ENCODE measurements at places on chromosomes 4 and X. TPM values are rescaled to one million over a fixed set of nuclear protein-coding genes. Genes with fewer than 3 reads are reported as not detected.

DNA sequence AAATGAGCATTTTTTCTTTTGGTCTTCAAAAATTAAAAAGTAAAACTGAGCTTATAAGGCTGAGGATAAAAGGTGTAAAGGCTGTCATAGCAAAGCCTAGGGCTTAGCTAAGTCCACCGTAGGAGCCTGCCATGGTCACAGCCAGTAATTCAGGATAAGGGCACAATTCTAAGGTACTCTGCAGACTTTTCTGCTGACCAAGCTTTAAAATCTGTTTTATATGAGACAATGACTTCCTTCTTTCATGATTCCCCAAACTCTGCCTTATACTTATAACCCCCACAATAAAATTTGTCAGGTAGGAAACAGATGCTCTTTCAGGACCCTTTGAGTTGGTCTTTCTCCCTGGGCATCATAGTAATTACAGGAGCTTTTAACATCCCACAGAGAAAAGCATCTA is 138.5 kb downstream of the COL4A6 start:
- no peak for DNase-seq

DNA sequence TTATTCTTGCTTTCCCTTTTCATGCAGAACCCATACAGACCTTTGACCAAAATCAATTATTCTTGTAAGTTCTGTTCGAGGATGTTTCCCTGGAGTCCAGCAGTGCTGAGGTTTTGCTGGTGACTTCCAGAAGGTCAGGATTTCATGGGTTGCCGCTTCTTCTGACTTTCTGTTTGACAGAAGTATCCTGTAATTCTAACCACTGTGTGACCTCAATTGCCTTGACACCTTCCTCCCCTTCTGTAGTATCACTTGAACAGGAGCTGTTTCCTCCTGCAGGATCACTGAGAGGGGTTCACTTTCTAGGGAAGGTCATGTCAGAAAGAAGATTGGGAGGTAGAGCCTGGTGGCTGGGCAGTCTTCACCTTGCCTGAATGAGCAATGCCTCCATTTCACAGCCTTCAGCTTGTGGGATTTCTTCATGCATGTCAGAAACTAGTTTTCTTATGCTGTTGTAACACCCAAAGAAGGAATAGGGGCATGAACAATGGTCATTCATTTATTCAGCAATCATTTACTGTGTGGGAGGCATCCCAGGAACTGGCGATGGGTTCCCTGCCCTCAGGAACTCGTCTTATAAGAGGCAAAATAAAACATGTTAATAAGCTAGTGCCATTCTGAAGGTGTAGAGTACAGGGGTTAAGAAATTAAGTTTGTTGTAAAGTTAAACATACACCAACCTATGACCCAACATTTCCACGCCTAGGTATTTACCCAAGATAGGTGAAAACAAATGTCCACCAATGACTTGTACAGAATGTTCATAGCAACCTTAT is 205.9 kb downstream of the SOWAHB start:
- no peak for DNase-seq

DNA sequence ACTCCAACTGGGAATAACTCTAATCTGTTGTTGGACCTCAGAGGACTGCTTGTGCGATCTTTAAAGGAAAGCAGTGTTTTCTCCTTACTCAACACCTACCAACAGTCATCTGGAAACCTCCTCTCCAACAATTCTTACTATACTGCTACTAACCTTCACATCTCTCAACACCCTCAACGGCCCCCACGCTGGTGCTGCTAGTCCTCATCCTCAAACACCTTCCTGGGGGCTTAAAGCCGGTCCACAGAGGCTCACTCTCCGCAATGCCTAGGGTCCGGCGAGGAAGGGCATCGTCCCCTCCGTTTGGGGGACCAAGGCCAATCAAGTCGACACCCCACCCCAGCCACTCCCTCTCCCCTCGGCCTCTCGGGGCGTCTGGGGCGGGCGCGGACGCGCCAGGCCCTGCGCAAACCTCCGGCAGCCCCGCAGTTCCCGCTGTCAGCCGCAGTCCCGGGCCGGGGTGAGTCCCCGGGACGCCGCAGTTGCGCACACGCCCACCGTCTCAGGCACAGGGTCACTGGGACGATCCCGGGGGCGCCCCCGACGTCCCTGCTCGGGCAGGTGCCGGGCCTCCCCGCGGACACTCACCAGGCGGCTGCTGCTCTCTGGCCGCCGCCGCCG is 418 bp downstream of the TAB3 start:
- peak; percentile 12 for DNase-seq

DNA sequence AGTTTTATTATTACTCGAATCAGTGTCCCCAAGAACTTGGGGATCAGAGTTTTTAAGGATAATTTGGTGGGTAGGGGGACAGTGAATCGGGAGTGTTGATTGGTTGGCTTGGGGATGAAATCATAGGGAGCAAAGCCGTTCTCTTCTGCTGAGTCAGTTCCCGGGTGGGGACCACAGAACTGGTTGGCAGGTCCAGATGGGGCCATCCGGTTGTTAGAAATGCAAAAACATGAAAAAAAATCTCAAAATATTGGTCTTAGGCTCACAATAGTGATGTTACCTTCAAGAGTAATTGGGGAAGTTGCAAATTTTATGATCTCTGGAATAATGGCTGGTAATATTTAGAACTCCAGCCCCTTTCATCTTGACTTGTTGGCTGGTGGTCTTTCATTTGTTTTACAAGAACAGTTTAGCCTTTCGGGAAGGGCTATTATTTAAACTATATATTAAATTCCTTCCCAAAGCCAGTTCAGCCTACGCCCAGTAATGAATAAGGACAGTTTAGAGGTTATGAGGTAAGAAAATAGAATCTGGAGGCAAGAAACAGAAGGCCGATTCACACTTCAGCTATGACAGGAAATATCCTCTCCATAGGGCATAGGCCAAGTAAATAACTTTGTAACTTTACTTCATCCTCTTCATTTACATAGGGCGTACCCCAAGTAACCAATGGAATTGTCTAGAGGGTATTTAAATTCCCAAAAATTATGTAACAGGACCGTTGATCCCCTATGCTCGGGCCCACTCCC is 164.1 kb upstream of the STS start:
- no peak for DNase-seq

Gene STAP1
- not detected for total RNA-seq

GRCh38 chr4:106140601-106141000 is 175.4 kb downstream of the TBCK start:
- no peak for DNase-seq

Gene TRIM75
- not detected for total RNA-seq

GRCh38 chrX:100264200-100264599 is 145.9 kb downstream of the PCDH19 start:
- no peak for DNase-seq

DNA sequence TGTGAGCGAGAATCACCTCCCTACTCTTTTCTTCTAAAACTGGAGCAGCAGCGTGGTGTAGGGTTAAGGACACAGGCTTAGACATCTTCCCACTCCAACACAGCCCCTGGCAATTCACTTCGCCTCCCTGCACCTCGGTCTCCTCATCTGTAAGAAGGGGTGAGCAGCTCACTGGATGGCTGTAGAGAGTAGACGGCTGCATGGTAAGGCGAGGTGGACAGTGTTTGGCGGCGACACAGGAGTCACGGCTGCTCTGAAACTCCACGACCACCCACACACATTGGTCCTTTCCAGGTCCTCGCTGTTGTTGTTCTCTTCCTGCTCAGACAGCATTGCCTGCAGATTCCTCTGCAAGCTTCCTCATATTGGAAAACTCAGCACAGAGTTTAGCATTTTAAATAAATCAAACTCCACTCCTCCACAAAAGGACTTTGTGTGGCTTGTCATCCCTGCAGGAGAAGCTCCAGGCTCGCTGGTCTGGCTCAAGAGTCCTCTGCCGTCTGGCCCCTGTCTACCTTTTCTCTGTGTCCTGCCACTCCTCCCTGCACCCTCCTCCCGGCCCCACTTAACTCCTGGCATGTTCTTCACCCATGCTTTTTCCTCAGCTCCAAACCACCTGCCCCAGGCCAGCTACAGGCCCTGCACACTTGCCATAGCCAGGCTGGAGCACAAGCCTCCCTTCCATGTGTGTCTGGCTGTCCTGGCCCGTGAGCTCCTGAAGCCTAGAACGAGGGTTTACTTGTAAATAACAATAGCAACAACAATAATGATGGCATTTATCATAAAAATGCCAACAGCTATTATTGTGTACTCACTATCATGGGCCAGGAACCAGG is 41.3 kb upstream of the CRMP1 start:
- DNase-seq, result no peak

Gene DAPP1
- not detected for total RNA-seq

GRCh38 chr4:19992471-19993093 is 259.1 kb upstream of the SLIT2 start:
- no peak for DNase-seq

Gene TEX13B
- total RNA-seq, result not detected

DNA sequence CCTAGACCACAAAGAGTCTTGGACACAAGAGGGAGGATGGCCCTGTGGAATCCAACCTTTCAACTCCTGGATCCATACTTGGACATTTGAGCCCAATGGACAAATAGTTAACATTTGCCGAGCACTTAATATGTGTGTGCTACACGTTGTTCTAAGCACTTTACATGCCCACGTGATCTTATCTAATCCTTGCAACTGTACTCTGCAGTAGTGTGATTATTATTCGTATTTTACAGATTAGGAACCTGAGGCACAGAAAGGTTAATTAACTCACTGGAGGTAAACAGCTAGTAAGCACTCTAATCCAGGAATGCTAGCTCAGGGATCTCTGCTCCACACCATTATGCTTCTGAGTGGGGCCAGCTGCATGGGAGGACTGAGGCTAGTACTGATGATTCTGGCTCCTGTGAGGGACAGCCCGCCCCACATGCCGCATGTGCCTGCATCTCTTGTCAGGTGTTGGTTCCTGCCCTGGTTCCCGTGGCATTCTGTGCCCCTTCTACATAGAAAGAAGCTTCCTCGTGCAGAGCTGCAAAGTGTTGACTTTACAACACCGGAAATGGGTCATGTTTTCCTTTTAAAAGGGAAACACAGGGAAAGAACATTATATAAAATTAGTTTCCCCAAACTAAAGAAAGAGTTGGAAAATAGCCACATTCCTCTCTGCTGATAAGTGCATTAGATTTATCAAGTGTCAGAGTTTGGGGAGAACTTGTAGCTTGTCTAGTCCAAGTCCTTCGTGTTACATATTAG is 34.8 kb downstream of the PLAC1 start:
- no peak for DNase-seq

Gene EPGN
- total RNA-seq, result 0.63 TPM

DNA sequence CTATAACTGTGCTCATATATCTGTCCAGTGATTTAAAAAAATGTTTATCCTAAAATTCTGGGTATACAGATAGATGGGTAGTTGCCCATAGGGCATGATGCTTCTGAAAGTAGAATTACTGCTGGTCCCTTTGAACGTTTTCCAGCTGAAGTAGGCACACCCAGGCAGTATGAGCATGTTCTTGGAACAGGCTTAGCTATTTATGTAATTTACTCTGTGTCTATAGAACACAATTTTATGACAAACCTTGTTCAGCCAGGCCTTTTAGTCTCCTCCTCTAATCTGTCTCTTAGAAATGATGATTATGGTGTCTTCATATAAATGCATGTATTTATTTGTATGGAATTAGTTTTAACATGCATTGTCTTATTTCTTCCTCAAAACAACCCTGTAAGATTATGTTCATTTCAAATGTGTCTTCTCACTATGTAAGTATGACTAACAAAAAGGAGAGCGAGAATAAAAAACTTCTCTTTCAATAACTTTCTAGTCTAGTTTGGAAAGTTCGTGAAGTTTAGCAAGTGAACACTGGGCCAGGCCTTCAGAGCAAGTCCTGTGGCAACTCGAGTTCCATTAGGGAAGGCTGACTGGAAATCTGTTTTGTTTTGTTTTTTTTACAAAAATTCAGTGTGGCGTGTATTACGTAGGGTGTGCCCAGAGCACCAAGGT is 142.0 kb downstream of the AFF1 start:
- no peak for DNase-seq

- no peak for DNase-seq
Measured at GRCh38 chr4:88995874-88996273, 61.1 kb downstream of the FAM13A start.

DNA sequence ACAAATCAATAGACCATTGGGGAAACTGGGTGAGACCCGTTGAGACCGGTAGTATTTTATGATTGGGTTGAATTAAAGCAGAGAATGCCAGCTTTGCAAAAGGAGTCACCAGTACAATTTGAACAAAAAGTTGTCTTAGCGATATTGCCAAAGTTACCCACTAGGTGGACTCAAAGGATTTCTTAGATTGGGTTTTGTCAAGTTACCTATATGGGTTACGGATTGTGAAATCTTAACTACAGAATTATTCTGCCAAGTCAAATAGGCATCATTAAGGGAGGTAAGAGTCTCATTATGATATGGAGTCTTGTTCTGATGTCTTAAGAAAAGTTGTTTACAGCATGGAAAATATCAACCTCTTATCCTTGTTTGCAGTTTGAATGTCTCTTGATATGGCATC is 15.0 kb upstream of the CT47A1 start:
- DNase-seq, result no peak

Gene FTSJ1
- 45.8 TPM for total RNA-seq

GRCh38 chr4:1365271-1366178 is 18.5 kb downstream of the UVSSA start:
- no peak for DNase-seq

Gene GPC4
- 21.1 TPM for total RNA-seq

Gene BGN
- 85.2 TPM for total RNA-seq

DNA sequence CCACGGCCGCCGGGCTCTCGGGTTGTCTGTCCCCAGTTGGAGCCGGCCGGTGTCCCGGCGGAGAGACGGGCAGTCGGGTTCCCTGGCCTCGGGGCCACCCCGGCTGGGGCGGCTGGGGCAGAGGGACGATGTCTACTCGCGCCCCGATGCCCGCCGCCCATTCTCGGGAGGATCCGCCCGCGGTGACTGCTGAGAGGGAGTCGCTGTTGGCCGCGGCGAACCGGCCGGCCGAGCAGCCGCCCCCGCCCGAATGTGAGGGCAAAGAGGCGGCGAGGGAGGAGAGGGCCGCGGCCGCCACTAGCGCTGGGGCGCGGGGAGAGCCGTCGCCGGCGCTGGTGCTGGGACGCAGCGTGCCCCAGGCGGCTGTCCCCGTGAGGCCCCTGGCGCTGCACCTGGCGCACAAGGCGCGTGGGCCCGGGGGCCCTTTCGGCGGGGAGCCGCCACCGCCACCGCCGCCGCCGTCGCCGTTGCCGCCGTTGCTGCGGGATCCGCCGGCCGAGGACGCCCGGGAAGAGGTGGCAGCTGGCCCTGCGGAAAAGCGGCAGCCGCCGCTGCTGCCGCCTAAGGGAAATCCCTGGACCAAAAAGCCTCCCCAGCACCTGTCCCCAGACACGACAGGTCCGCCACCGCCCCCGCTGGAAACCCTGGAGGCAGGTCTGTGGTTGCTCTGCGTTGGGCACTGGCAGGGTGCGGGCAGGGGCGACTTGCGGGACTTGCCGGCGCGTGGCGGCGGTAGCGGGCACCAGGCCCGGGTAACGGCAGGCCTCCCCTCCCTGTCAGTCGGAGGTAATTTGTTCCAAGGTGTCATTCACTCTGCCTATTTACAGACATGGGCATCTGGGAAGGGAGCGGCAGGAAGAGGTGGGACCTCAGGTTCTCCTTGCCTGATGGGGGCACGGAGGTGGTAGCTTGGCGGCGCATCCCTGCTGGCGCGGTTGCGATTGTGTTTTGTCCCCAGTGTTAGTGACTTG is 739 bp downstream of the LARP1B start:
- peak; percentile 55 for DNase-seq

Gene YY2
- 1.5 TPM for total RNA-seq

Gene AWAT2
- total RNA-seq, result not detected

All from neural crest cell (in vitro differentiated cells).